ENCODE measurements at places on chromosomes 4 and X. TPM values are rescaled to one million over a fixed set of nuclear protein-coding genes. Genes with fewer than 3 reads are reported as not detected.
A peak's percentile ranks its signal among the peaks of the same experiment; 100 is the strongest.

- DNase-seq: peak; percentile 61
Measured at GRCh38 chr4:168615294-168616065, 118.6 kb downstream of the PALLD start.

GRCh38 chrX:24148121-24148520 lies 1.4 kb upstream of the ZFX start:
- DNase-seq: no peak

DNA sequence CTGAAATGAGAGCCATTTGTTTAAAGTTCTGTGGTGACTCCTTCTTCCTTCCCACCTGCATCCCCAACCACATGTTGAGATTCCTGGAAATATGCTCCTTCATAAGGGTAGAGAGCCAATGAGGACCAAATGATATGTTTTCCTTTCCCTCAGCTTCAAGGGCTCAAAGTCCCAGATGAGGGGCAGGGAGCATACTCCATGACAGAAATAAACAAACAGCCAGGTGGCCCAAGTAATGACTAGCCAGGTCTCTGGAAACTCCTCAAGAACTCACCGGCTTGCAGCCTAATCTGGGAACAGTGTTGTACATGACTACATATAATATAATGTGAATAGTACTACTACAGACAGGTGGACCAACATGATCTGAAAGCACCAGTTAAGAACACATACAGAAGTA lies 392.3 kb downstream of the PACRGL start:
- DNase-seq: no peak

CNGA1 gene
- not detected for total RNA-seq

CT47B1 gene
- total RNA-seq: not detected

DNA sequence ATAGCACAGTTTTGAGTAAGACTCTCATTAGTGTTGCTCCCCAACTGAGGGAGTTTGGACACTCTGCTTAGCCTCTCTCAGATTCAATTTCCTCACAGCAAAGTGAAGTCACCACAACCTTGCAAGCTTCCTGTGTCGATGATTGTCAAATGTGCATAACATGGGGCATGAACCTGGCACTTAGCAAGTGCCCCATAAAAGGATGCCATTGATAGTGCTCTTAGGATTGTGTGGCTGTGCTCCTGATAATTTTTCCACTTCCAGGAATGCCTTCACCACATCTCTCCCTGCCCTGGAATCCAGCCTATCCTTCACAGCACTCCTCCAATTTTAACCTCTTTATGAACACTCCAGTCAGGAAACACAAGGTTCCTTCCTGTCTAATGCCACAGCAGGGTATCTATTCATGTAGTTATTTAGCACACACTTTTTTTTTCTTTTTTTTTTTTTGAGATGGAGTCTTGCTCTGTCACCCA lies 309.4 kb downstream of the PPP3CA start:
- peak; percentile 23 for DNase-seq

GRCh38 chrX:113370006-113370405 lies 529.4 kb upstream of the AMOT start:
- no peak for DNase-seq

CFP gene
- 0.11 TPM for total RNA-seq

DNA sequence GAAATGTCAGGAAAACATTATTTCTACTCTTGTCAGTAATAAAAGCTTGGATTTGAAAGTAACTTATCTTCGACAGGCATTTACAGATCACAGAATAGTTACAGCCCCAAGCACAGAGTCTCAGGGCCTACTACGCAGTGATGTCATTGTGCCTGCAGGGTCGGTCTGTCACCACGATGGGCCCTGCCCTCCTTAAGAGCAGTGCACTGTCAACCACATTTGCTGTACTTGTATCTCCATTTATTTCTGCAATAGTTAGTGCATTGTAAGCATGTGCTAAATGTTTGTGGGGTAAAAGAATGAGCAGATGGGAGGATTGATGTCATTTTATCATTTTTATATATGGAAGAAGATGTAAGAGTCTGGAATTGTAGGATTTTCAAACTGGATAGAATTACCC lies 13.6 kb upstream of the CCKAR start:
- no peak for DNase-seq

SLC16A2 gene
- total RNA-seq: 68.5 TPM

DNA sequence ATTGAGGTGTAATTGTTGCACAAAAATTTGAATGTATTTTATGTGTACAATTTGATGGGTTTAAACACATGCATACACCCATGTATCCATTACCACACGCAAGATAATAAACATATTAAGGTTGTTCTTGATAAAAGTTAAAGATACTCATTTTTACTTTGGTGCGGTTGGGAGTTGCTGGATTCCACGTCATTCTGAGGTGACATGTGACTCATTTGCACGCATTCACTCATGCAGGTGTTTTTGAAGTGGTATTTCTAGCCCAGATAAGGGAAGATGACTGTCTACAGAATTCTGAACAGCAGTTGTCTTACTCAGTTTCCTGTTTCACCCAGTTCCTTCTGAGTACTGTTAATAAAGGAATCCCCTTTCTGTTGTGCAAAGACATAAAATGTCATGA lies 142.0 kb downstream of the RTL3 start:
- no peak for DNase-seq

GRCh38 chr4:25872851-25873631 lies 10.3 kb upstream of the SEL1L3 start:
- DNase-seq: no peak

GRCh38 chr4:174591243-174592021 lies 69.1 kb upstream of the HPGD start:
- no peak for DNase-seq

TSPAN6 gene
- 14.5 TPM for total RNA-seq

ZNF518B gene
- 17.1 TPM for total RNA-seq

DNA sequence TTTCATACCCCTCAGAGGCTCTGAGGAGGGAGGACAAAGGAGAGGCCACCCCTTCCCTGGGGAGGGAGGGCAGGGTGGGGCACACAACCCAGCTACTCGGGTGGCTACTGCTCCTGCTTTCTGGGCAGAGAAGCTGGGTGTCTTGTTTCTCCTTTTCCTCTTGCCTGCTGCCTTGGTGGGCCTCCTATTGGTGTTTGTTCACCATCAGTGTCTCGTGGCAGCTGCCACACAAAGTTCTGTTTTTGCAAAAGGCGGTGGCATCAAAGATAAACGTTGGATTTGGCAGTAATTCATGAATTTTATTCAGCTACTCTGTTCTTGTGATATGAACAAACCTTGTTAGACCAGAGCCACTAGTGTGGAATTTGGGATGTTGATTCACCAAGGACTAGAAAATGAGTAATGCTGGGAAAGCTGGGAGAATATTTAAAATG lies 153.0 kb upstream of the SCML1 start:
- DNase-seq: peak; percentile 62

FRG2 gene
- total RNA-seq: not detected

DNA sequence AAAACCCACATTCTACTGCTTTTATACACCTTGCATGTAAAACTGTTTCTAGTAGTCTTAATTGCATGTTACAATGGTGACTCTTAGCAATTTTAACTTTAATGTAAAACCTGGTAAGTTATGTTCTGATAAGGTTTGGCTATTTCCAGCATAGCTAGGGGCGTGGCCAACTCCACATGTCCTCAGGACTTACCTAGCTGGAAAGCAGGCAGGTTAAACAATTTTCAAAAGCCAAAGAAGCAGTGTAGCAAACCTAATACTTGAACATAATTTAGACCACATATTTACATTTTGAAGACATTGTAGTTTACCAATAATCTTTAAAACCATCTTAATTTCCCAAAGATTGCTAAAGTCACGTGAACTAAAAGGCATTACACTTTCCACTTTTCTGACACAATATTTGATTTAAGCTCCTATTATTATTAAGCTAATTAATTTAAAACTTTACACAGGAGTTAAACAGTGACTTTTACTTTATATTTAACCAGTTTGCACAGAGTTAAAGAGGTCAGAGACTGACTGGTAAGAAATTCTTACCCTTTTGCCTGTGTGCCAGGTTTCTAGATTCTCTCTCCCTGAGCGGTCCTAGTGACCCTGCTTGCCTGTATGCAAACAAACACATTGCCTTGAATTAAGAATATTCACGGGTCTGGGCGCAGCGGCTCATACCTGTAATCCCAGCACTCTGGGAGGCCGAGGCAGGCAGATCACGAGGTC lies 88.2 kb downstream of the GLUD2 start:
- DNase-seq: no peak

DNA sequence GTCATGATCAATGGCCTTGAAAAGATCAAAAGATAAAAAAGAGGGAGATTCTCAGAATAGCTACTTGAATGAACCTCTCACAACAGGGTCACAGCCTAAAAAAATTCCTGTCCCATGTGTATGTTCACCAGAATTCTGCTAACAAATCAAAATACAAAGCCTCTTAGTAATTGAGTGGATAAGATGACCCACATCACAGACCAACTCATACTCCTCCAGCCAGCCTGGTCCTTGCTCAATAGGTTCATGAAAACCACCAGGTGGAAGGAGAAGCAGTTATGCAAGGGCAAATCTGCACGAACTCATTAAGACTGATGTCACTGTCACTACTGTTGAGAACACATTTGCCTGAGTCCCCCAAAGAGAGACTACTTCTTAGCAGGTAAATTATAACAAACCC lies 21.5 kb downstream of the WDFY3 start:
- DNase-seq: peak; percentile 40

DNA sequence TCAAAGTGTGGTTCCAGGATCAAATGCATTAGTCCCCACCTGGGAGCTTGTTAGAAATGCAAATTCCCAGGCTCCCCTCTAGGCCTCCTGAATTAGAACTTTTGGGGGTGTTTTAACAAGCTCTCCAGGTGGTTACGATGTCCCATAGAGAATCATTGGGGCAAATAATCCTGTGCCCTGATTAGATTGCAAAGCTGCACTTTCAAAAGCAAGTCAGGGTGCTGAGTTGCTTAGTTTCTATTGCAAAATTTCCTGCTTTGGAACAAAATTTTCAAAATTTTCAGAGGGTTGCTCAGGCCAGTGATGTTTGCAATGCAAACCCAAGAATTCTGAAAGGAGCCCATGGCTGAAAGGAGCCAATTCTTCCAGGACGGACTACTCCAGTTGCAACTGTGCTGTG lies 71.0 kb downstream of the MGST2 start:
- DNase-seq: no peak

DNA sequence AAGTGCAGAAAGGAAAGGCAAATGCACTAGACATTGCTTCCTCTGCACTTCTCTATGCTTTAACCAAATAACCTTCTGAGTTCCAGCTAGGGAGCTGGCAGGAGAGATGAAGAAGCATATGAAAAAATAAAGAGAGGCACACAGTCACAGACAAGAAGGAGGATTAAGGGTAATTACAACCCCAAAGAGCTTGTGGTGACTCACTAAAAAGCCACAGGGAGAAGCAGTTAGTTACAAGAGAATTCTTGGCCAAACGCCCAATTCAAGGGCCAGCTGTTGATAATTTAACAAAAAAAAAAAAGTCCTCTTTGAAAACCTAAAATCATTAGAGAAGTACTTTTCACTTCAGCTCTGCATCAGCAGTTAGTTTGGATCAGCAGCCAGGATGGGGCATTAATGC lies 478.0 kb downstream of the KCNIP4 start:
- DNase-seq: peak; percentile 63

DNA sequence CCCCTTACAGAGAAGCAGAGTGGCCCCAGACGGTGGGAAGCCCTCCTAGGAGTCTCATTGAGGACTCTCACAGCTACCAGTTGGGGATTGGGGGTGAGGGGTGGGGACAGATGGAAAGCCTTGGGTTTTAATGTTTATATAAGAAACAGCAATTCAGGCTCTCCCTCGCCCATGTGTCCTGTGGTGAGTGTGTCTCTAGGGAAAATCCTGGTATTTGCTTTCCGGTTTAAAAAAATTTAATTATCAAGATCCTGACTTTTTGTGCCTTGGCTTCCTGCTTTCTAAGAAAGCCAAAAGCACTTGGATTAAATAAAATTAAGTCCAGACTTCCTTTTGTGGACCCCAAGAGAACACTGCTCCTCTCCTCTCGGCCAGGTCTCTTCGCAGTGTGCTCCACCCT lies 93.8 kb downstream of the SOWAHB start:
- no peak for DNase-seq

DNA sequence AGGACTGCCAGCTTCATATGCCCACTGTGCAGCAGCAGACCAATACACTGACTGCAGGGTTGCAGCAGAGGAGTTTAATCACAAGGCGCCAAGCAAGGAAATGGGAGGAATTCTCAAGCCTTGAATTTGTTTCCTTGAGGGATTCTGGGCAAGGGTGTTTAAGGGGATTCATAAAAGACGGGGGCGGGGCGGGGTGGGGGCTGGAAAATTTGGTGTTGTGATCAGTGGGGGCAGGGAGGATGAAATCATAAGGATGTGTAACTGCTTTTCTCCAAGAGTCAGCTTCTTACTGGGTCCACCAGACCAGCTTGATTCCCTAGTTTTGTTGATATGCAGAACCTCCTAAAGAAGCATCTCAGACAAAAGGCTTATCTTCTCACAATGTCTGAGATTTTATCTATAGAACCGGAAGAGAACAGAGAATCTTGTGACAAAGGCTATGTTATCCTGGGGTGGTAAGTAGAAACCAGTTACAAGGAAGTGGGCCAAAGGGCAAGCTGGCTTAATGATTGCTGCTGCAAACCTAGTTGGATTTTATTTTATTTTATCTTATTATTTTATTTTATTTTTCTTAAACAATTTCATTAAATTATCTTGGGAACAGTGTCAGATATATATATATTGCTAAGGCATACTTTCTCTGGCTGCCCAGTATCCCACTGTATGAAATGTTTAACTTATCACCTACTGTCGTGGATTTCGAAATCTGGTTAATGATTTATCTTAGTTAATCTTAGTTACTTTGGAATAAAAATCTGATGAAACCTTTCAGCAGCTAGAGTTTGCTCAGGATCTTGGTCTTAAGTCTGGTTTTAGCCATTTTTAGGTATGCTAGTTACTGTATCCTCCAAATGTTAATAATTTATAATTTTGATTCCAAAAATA lies 276.4 kb downstream of the RPA4 start:
- DNase-seq: no peak

- DNase-seq: no peak
Measured at GRCh38 chr4:123104310-123105025, 182.1 kb upstream of the NUDT6 start.

DNA sequence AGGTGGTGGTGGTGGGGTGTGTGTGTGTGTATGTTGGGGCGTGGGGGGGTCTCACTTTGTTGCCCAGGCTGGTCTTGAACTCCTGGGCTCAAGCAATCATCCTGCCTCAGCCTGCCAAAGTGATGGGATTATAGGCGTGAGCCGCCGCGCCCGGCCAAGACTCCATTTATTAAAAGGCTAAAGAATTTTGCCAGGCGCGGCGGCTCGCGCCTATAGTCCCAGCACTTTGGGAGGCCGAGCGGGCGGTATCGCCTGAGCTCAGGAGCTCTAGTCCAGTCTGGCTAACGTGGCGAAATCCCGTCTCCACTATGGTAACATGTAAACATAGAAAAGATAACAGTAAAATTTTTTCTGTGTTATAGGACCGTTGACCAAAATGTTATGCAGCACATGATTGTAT lies 3.7 kb upstream of the UBA1 start:
- no peak for DNase-seq

GRCh38 chrX:39157006-39157405 lies 355.7 kb downstream of the MID1IP1 start:
- DNase-seq: no peak

SCD5 gene
- 35.9 TPM for total RNA-seq

- DNase-seq: no peak
Measured at GRCh38 chr4:108346818-108347210, 178.1 kb upstream of the LEF1 start.

MND1 gene
- total RNA-seq: 8.5 TPM

GRCh38 chrX:15946783-15947580 lies 92.4 kb upstream of the AP1S2 start:
- DNase-seq: peak; percentile 84

RAB39B gene
- total RNA-seq: 0.25 TPM

PPEF1 gene
- not detected for total RNA-seq

AKAP14 gene
- not detected for total RNA-seq

- no peak for DNase-seq
Measured at GRCh38 chrX:9788911-9789310, 2.7 kb downstream of the SHROOM2 start.

GRCh38 chr4:169582706-169583105 lies 29.7 kb downstream of the NEK1 start:
- DNase-seq: no peak
